ENCODE measurements at places on chromosomes 2 and 18.

GRCh38 chr18:55588870-55589595, 1.0 kb upstream of the TCF4 start:
- DNase-seq, result peak; percentile 77

DNA sequence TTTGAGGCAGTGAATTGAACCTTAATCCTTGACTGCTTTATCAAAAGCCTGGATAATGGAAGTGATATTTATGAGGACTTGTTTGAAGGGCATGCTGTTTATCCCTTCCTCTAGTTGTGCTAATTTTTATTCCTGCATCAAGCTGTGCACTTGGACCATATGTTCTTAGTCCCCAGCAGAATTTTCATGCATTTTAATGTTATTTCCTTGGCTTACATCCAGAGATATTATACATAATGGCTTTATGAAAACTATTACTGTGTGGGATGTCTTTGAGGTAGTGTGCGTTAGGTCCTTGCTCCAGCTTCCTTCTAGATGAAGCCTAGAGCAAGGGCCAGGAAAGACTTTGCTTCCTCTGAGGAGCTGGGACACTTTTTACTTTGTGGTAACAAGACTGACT, 378.4 kb downstream of the LPIN1 start:
- no peak for DNase-seq

DNA sequence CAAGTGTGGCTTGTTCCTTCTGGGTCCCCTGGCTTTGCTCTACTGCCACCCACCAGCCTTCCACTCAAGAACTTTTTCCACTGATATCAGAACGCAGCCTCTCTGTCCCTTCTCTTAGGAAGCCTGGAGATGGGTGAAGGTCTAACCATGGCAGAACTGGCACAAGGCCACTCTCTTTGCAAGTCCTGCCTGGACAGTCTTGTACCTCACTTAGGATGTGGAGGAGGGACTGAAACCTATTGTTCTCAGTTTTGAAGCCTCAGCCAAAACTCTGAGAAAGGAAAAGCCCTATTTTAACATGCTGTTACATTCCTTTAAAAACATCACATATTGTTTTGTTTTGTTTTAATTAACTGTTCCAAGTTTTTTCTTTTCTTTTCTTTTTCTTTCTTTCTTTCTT, 58.9 kb upstream of the NCOA1 start:
- no peak for DNase-seq

GRCh38 chr2:30188292-30188691, 41.5 kb downstream of the YPEL5 start:
- DNase-seq, result no peak

- no peak for DNase-seq
Observed at GRCh38 chr2:15812187-15812780, 128.1 kb upstream of the MYCN start.

- peak; percentile 24 for DNase-seq
Observed at GRCh38 chr2:20282916-20283592, 58.1 kb upstream of the SDC1 start.

GRCh38 chr2:105396254-105397024, 2.4 kb downstream of the FHL2 start:
- no peak for DNase-seq

DNA sequence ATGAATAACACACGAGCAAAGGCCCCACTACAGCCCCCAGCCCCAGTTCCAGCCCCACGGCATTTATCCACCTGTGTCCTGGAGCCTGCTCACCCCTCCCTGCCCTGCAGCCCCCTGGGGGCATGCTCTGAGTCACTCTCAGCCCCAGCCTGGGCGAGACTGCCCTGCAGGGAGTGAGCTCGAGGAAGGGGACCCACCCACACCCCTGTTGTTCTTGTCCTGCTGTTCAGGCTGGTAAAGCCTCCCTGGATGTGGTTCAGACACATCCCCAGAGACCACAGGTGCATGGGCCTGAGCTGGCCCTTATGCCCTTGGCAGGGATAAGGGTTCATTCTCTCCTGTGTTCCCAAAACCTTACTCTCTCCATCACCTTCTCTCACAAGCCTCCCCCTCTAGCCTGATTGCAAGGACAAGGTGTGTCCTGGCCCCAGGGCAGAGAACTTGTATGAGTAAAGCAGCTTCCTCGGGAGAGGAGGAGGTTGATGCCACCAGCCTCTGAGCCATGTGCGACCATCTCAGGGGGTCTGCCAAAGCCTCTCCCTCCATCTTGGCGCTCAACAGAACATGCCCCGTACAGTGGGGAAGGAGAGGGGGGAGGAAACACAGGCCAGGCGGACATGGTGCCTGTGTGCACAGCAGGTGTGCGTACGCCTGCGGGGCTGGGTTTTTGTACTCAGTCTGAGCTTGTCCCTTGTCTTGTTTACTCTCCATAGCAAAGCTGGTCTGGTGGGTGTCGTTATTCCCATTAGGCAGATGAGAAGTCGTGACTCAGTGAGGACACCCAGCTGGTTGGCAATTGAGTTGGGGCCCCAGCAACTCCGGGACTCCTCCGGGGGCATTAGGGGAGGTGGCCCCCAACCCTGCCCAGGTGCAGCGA, 64.4 kb downstream of the CIB4 start:
- no peak for DNase-seq

GRCh38 chr18:2324459-2324858, 246.8 kb downstream of the METTL4 start:
- DNase-seq, result no peak

DNA sequence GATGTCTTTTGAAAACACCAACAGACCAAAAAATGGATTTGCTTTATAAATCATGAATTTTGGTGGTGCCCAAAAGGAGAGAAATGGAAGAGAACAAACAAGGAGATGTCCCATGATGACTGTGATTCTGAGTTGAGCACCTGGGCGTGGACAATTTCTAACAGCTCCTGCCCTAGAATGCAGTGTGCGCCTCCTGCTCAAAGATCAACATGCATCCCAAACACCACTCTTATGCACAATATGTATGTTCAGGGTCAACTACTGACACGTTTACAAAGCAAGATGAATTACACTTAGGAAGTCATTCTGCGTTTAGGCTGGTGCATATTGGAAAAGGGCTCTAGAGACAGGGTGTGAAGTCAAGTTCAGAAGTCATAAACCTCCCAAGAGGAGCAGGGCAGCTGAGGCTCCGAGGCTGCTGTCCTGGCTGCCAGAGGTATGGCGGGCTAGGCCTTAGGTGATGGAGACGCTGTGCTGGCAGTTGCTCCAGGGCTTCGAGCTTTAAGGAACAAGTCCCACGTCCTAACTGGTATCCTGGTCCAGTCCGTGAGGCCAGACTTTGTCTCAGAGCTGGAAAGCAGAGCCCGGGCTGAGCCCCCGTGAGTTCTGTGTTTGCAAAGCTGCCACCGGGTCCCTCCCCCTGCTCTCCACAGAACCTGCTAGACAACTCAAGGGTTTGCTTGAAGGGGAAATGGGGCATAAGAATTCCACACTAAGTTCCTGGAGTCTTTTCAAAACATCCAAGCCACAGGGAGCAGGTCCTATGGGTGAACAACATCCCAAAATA, 74.0 kb downstream of the ZNF516 start:
- no peak for DNase-seq

DNA sequence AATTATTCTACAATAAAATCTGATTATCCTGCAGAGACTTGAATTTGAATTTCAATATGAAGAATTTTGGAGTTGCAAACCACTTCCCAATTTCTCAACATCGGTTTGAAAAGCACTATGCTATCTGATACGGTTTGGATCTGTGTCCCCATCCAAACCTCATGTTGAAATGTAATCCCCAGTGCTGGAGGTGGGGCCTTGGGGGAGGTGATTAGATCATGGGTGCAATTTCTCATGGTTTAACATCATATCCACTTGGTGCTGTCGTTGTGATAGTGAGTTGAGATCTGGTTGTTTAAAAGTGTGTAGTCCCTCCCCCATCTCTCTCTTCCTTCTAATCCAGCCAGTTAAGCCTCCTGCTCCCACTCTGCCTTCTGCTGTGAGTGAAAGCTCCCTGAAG, 205.7 kb downstream of the NBAS start:
- DNase-seq, result no peak

- DNase-seq, result no peak
Observed at GRCh38 chr18:67511840-67512239, 4.7 kb downstream of the DSEL start.

DNA sequence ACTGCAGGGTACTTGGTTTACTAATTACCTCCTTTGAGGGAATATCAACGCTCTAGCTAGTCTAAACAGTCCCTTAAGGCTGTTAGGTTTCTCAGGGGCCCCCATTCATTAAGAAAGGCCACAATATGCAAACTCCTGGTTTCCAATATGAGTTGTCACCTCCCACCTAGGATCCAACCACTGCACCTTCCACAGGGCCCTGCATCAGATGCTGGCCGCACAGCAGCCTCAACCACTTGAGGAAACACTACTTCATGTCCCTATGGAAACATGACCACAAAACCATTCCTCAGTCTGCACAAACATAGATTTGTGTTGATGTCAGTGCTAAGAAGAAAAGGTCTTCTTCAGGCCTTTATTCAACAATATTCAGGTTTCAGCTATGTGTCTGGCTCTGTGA, 40.9 kb downstream of the STAT4 start:
- DNase-seq, result no peak

DNA sequence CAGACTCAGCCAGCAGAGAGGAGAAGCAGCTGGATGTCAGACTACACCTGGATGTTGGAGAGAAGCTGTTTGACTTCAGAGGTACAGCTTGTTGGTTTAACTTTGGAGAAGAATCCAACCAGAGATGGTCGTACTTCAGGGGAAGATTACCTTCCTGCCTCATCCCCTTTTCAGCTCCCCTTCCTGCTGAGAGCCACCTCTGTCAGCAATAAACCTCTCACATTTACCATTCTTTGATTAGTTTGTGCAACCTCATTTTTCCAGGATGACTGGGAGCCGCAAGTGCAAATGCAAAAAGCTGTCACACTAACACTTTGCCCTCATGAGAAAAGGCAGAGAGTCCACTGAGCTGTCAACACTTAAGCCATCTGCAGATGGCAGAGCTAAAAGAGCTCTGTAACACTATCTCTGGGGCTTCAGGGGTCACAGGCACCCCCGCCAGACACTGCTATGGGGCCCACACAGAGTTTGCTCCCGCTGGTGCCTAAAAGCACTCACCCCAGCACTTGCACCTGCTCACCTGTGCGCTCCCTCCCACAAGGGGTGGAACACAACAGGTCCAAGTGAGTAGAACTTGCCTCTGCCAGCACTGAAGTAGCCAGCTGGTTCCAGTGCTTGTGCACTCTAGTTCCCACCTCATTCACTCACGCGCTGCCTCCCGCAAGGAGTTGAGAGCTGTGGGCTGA, 391.7 kb downstream of the METTL4 start:
- no peak for DNase-seq

- DNase-seq, result no peak
Observed at GRCh38 chr2:191202209-191202721, 42.9 kb upstream of the MYO1B start.

DNA sequence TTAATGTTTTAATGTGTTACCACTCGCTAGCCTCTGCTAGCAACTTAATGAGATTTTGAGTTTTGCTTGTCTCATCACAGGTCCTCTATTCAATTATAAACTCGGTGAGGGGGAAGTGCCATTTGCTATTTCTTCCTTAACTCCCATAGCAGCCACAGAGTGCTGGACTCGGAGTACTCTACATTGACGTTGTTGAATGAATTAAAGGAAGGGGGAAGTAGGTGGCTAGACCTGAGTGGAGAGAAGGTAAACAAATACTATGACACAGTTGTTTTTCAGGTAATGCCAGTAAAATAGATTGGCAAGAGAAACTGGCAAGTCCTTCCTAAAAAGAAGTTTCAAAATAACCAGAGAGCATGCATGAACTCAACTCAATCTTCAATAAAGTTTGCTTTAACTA, 339.3 kb downstream of the HRH4 start:
- no peak for DNase-seq

GRCh38 chr18:8517276-8517675, 92.0 kb upstream of the RAB12 start:
- DNase-seq, result no peak

- DNase-seq, result no peak
Observed at GRCh38 chr18:51013259-51013658, 16.8 kb upstream of the SMAD4 start.

DNA sequence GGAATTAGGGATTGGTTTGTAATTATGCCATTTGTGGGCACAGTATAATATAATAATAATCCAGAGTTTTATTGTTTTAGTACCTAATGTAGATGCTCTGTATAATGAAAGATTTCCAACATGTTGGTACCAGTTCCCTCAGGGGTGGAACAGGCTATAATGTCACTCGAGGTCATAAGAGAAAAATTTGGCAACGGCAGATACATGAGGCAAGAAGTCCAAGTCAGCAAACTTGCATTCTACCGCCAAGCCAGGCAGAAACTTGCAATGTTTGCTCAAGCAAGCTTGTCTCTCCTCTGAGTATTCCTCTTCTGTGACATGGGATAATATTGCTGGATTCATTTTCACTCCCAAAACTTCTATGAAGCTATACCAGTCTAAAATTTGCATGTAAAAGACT, 520.0 kb upstream of the SALL3 start:
- DNase-seq, result no peak

GRCh38 chr2:98378196-98378595, 31.9 kb downstream of the CNGA3 start:
- no peak for DNase-seq

DNA sequence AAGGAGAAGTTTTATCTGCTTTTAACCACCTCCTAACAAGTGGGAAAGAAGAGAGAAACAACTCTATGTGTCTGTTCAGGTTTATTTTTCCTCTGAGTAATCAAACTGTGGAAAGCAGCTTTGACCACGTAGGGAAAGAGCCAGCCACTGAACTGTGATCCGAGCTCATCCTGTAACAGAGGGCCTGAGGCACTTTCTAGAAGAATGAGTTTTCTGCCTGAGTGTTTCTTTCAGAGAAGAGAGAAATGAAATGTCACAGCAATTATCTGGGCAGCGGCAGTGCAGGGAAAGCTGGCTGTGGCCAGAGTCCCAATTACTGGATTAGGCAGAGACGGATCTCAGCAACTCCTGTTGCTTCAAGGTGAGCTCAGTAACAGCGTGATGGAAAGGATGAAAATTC, 151.9 kb downstream of the CD226 start:
- peak; percentile 82 for DNase-seq

DNA sequence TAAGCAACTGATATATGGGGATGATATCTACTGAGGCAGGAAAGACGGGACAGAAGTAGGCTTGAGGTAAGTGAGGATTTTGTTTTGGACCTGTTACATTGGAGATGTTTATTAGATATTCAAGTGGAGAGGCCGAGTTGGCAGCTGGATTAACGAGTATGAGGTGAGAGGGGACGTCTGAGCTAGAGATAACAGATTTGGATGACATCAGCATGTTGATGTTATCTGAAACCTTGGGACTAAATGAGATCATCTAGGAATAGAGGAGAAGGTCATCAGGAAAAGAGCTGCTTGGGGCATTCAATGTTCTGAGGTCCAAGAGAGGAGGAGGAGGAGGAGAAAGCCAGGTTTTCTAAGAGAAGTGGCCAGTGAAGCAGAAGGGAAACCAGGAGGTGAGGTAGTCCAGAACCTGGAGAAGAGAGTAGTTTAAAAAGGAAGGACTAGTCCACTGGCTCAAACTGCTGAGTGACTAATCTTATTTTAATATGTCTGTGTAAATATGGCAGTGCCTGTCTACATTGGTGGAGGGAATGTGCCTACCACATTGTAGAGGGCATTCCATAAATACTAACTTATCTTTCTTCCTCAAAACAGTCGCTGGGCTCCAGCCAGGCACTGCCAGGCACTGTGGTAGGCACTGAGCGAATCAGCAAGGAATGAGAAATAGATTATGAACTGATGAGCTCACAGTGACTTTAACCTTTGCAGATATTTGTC, 488.3 kb downstream of the DLGAP1 start:
- no peak for DNase-seq

Data from eye (tissue), 1 donor.